MG63 (cell line): ENCODE measurements at places on chromosomes 3 and 15.

DNA sequence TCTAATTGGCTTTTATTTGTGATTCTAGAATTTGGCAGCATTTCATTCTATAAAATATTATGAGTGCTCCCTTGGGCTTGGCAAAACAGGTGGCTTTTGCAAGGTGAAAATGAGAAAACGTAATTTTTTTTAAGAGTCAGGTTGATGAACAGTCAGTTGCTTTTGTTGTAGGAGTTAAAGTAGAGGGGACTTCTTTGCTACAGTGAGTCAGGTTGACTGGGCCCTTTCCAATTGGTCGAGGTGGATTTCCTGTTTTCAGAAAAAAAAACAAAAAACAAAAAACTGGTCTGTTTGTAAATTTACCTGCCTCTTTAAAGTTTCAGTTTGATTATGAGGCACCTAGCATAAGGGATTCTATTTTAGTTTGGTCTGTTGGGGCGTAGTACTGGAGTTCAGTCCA lies 1469.4 kb upstream of the GBE1 start:
- no peak for DNase-seq

- DNase-seq: no peak
Observed at GRCh38 chr15:29880341-29880740, 58.1 kb upstream of the TJP1 start.

DNA sequence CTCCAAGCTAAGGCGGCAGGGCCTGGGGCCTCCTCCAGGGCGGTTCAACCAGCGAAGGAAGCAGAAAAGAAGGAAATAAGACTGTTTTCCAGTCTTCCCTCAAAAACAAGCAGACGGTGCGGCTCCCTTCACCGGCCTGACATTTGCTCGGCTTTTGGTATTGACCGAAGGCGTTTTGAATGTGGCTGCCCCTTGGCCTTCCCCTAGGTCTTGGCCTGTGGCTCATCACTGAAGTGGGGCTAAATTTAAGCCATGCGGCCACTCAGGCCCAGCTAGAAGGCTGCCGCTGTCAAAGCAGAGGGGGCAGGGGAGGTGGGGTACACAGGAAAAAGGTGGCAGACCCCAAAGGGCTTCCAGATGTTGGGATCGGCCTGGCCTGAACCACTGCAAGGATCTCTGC lies 86.2 kb downstream of the SRGAP3 start:
- DNase-seq: no peak

DNA sequence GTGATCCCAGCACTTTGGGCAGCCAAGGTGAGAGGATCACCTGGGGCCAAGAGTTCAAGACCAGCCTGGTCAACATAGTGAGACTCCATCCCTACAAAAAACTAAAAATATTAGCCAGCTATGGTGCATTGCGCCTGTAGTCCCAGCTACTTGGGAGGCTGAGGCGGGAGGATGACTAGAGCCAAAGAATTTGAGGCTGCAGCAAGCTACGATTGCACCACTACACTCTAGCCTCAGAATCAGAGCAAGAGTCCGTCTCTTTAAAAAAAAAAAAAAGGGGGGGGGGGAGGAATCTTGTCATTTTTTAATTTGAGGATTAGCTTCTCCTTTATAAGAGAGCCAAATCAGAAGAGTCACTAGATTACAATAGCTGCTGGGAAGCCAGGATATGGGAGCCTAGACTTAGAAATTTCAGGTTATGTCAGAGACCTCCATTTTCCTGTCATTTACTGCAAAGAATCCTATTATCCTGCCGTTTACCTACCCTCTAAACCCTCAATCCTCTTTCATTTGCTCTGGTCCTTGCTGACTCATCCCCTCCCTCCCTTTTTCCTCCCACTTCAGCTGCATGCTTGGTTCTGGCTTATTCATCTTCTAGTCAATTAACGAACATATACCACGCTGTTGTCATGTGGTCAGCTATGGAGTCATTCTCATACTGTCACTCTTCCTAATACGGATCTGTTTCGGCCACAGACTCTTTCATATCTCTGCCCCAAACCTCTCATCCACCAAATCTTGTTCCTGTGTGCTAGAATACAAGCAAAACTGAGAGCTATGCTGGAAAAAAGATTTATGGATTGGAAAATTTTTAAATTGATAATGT lies 83.8 kb upstream of the PPIB start:
- DNase-seq: peak; percentile 74

GRCh38 chr3:159322322-159322939 lies 520.6 kb downstream of the MFSD1 start:
- peak; percentile 35 for DNase-seq

- no peak for DNase-seq
Observed at GRCh38 chr15:27867861-27868260, 231.3 kb downstream of the OCA2 start.

- DNase-seq: no peak
Observed at GRCh38 chr3:53102601-53103147, 27.6 kb downstream of the RFT1 start.

- no peak for DNase-seq
Observed at GRCh38 chr3:138686771-138687221, 78.2 kb downstream of the FAIM start.

DNA sequence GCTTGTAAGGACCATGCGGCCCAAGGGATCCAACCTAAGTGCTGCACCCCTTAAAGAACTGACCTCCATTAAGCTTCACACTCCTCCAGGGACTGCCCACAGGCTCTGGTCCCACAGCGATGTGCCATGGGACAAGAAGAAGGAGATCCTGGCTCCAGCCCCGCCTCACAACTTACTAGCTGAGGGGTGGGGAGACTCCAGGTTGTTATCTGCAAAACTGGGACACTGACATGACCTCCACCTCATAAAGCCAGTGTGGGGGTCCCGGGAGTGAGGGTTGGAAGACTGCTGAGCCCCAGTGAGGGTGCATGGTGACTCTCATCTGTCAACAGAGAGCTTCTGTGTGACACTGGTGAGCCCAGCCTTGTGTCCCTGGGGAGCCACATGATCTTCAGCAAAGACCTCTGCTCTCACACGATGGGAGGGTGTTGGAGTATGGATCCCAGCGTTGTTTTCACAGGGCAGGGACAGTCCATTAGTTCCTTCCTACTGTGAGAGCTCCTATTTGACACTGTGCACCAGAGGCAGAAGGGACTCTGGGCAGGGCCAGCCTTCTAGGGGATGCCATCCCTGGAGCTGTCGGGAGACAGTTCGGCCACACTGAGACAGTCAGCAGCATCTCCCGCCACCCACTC lies 26.7 kb downstream of the EAF1 start:
- no peak for DNase-seq

DNA sequence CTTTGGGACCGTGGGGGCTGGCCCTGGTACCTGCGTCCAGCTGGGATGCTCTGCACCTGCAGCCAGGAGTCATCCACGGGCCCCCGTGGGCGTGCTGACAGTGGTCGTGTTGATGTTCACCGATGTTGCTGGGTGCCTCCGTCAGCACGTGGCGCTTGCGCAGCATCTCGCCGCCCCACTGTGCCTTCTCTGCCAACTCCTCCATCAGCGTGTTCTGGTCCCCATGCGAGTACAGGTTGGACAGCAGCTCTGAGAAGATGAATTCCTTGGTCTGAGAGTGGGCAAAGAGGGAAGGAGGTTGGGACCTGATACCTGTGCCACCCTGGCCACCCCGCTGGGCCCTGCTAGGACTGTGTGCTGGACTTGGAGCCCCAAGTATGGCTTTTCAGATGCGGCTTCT lies 61.4 kb downstream of the ADAMTS7 start:
- no peak for DNase-seq

GRCh38 chr3:128011140-128011539 lies 41.1 kb upstream of the SEC61A1 start:
- DNase-seq: peak; percentile 35

GRCh38 chr15:40282147-40282868 lies 556 bp downstream of the ANKRD63 start:
- DNase-seq: peak; percentile 23

- no peak for DNase-seq
Observed at GRCh38 chr3:32859604-32860237, 41.9 kb downstream of the TRIM71 start.

- DNase-seq: peak; percentile 74
Observed at GRCh38 chr3:151837057-151837456, 23.1 kb downstream of the AADAC start.

GRCh38 chr15:98401029-98401428 lies 247.3 kb upstream of the IGF1R start:
- DNase-seq: no peak

DNA sequence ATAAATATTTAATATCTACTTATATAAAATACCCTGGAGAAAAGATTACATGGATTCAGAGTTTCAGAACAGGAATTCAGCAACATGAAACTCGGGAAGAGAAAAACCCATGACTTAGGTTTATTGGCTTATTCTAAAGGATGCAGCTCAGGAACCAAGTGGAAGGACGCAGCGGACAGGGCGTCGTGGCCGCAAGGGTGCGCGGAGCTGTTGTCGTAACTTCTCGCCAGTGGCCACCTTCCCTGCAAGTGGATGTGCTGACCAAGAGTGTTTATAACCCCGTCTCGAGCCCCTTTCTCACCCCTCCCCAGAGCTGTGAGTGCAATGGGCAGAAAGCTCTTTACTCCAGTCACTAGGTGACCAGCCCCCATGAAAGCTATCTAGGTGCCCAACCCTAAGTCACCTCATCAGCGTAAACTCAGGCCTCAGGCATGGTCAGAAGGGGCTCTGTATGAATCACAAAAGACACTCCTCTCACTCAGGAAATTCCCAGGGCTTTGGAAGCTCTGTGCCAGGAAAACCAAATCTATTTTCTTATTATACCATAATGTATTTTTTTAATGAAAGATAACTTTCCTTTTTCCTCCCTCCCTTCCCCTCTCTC lies 77.3 kb downstream of the CHRNA7 start:
- DNase-seq: no peak

DNA sequence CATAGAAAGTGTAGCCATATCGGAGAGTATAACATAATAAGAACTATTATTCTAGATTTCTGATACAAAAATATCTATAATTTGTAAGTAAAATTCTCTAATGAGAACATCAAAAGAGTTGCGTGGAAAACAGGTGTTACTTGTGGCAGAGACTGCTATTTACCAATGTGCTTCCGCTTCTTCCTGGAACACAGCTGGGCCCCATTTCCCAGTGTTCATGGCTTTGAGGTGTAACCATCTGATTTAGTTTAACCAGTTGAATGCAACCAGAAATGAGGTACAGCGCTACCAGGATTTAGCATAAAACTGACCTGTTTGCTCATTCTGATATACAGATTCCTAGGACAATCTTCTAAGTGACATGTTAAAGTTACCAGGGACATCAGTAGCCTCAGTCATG lies 1055.2 kb downstream of the IGSF11 start:
- no peak for DNase-seq

DNA sequence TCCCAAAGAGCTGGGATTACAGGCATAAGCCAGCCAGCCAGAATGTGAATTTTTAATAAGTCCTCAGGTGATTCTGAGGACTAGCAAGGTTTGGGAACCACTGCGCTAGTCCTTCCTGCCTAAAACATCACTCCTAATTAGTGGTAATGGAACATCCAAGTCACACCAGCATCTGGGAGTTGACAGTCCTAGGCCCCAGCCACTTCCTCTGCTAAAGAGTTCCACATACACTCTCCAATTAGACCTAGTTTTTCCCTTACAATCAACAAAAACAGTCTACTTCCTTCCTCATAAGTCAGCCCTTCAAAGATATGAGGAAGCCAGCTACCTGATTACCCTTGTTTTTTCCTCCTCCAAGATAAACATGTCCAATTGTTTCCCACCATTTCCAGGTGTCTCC lies 78.1 kb downstream of the OXNAD1 start:
- no peak for DNase-seq

DNA sequence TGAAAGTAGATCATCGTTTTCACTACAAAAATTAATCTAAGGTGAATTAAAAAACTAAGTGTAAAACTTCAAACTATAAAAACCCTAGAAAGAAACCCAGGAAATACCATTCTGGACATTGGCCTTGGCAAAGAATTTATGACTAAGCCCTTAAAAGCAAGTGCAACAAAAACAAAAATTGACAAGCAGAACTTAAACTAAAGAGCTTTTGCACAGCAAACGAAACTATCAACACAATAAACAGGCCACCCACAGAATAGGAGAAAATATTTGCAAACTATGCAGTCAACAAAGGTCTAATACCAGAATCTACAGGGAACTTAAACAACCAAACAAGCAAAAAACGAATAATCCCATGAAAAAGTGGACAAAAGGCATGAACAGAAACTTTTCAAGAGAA lies 302.0 kb downstream of the CHST2 start:
- no peak for DNase-seq

- no peak for DNase-seq
Observed at GRCh38 chr3:86942206-86942605, 48.7 kb downstream of the VGLL3 start.

GRCh38 chr3:113231827-113232253 lies 20.5 kb downstream of the BOC start:
- peak; percentile 71 for DNase-seq

GRCh38 chr3:159616234-159616825 lies 372.3 kb upstream of the IL12A start:
- peak; percentile 46 for DNase-seq

DNA sequence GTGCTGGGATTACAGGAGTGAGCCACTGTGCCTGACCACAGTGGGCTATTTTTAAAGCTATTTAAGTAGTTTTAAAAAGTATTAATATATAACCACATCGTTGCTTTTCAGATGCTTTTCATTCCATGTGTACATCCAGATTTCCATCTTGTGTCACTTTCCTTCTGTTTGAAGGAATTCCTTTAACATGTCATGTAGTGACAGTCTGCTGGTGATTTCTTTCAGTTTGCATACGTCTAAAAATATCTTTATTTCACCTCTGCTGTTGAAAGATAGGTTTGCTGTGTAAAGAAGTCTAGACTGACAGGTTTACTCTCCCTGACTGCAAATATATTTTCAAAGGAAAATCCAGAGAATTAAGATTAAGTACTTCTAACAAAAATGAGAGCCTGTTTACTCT lies 12.2 kb downstream of the FAM240A start:
- DNase-seq: no peak

GRCh38 chr3:5840056-5840455 lies 652.5 kb downstream of the EDEM1 start:
- no peak for DNase-seq

DNA sequence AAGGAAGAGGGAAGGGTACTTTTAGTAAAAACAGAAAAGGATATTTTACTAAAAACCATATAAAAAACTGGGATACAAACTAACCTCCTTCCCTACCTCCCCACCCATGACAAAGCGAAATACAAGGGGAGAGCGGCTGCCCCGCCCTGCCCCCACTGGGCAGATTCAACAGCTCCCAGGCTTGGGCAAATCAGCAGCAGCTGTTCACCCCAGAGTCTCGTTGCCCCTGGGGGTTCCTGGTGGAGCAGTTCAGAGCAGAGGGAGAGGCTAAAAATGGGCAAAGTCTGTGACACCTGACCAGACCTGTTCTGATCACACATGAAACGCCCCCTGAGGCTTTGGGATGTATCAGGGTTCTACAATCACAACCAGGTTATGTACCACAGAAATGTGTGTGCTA lies 2.5 kb upstream of the ETFA start:
- DNase-seq: no peak

GRCh38 chr15:64105113-64105704 lies 9.4 kb downstream of the SNX1 start:
- no peak for DNase-seq

GRCh38 chr3:129911261-129911861 lies 17.9 kb upstream of the TMCC1 start:
- DNase-seq: no peak

GRCh38 chr15:56251315-56252095 lies 7.8 kb upstream of the RFX7 start:
- no peak for DNase-seq

GRCh38 chr15:91549581-91549980 lies 303.9 kb upstream of the SLCO3A1 start:
- DNase-seq: no peak
